Right lung (tissue), 10 donors: ENCODE measurements at places on chromosomes 4 and X.

DNA sequence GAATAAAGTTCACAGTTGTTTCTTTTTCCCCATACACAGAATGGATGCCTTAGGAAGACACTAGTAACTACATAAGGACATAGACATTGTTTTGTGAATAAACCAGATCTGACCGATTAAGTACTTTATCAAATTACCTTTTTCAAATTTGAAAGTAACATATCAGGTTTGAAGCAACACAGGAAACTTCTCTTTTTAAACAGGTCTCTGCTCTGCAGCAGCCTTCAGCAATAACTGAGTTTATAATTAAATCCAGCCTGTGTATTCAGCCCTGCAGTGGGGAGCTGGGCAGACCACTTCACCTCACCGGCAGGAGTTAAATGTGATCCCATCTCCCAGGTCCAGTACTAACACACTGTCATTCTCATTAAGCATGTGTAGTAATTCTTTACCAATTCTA, 68.3 kb upstream of the ATOH1 start:
- DNase-seq: no peak

DNA sequence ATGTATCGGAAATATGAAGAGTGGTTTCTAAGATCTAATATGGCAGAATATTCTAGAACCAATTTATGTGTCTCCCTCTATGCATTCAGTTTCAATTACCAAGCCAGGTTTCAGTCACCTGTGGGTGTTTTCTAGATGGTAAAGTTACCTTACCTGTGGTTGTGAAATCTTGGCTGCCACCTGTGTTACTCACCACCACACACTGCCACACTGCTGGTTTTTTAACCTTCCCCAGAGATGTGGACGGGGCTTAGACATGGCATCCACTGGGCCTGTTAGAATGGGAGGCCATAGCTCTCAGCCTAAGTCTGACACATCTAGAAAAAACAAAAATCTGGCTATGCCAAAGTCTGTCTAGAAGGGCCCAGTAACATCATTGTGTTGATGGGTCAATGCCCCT, 896.5 kb upstream of the PABPC4L start:
- no peak for DNase-seq

GRCh38 chr4:101252721-101253120, 94.6 kb downstream of the PPP3CA start:
- no peak for DNase-seq

DNA sequence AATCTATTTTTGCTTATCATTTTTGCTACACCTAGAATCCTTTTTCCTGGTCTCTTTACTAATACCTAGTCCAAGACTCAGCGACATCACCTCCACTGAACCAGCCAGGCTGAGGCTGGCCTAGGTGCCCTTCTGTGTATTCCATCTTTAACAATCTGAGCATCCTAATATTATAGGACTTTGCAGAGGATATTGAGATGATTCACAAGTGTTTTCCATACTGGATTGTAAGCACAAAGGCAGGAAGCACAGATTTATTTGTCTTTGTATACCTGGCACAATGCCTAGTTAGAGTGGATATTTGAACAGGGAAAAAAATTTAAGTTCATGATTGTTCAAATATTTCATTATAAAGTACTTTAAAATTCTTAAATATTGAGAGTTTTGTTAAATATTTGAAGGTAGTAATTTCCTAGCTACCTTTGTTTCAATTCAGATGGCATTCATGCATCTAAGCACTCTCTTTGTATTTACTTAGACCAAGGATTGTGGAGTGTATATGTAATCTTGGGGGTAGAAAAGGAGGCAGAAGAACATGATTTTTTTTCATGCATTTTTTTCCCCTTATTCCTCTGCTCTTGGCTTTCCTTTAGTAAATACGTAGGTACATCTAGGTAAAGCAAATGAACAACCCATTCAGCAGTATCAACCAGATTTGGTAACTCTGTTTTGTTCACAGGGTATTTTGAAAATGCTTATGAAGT, 18.4 kb downstream of the SMARCA5 start:
- no peak for DNase-seq

DNA sequence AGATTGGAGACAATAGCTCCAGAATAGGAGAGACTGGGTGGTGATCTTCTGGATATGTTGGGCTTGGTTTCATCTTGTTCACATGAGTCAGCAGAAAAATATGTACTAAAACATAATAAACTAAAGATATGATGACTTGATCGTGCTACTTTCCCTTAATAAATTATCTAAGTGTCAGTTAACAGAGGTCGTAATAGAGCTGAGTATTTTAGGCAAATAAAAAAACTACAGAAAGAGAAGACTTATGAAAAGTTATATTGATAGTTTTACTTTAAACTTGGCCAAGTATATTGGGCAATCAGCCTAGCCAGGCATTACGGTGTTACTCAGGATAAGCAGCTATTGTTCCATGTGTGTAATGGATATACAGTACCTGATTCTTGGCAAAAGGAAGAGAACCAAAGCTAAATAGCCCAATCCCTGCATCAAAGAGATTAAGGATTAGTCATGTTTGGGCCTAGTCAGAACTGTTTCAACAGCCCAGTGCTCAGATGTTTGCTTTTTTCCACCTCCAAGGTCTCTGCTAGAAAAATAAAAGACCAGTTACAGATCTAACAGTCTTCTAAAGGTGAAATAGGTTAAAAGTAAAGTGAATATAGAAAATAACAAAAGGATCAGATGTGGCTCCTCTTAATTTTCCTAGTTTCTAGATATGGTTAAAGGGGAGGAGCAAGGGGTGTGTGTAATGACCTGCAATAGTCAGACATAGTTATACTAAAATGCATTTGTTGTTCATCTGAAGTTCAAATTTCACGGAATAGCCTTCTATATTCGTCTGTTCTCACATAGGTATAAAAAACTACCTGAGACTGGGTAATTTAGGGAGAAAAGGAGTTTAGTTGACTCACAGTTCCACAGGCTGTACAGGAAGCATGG, 262.6 kb downstream of the ADGRL3 start:
- DNase-seq: no peak

GRCh38 chr4:140811429-140811828, 55.2 kb upstream of the TBC1D9 start:
- no peak for DNase-seq

DNA sequence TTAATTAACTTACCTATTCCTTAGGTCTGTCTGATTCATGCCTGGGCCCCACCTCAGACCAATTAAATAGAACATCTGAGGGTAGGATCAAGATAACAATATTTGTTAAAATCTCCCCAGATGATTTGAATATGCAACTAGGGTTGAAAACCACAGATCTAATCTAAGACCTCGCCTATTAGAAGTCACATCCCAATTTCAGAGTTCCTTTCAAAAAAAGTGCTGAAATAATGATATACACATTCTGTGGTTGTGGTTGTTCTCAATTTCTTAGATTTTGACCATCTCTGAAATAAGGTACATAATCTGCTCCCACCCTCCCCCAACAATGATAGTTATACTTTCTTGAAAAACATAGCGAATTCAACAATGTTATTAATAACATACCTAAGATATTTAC, 27.7 kb downstream of the NIPAL1 start:
- no peak for DNase-seq

DNA sequence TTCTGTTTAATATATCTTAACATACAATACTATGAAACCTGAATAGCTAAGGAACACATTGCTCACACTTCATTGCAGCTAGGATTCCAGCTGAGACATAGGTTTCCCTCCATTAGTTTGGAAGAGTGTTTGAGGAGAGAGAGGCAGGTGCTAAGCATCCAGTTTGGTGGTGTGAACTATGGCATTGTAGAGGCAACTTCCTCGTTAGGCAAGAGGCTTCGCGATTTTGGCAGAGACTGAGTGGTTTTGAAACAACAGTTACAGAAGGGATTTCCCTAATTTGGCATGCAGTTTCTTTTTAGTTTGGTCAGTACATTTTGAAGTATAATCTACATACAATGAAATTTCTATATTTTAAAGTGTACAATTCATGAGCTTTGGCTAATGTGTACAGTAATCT, 117.1 kb upstream of the BMP3 start:
- no peak for DNase-seq

DNA sequence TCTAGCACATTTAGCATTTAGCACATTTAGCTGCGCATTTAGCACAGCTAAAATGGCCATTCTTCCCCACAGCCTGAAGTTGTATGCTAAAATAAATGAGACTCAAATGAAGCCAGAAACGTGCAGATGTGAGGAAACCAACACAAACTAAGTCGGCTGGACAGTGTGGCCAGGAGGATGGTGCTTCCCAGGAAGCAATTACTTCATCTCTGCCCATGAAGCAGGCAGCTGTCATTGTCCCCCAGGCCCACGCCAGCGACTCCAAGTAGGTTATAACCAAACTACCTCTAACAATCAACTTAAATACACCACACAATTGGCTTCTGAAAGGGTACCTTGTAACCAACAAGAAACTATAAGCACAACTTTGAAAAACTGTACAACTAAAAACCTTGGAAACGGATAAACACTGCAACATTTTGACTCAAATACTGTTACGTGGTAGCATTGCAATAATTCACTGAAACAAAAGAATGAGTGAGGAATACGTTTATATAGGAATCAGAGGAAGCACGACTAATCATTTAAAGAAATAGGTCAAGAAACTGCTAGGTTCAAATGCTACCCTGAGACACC, 39.2 kb downstream of the AFAP1 start:
- no peak for DNase-seq

DNA sequence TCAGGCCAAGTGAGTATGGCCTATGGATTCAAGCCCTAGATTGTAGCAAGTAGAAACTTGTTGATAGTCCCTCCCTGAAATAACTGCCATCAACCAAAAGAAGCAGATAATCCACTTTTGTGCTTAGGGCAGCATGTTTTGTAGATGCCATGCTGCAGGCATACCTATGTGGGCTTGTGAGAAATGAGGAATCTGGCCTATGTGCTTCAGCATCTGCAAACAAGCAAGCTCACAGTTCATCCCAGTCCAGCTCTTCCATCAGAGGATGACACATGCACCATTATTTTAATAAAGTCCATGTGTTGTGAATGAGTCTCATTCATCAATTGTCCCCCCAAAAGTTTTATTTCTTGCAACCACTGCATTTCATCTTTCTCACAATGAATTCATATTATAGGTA, 421.9 kb upstream of the DIPK2B start:
- no peak for DNase-seq

GRCh38 chrX:49242545-49243066, 7.3 kb downstream of the CCDC22 start:
- no peak for DNase-seq

DNA sequence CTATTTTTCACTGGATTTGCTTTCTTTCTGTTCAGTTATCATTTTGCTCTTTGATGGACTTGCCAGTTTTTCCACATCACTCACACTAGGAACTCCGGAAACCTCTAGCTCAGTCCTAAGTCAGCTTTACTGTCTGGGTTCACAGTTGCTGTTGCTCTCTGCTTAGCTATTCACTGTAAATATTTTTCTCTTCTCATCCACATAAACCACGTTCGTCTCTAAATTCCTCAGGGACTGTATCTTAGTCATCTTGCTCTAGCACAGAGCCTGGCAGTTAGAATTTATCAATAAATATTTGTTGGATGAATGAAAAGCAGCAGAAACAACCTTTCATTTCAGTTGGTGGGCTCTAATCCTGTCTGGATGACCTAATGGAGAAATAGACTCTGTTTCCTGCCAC, 119.4 kb upstream of the DMD start:
- DNase-seq: no peak

- no peak for DNase-seq
Observed at GRCh38 chr4:2934077-2934812, 29.0 kb downstream of the NOP14 start.

GRCh38 chr4:38069271-38069760, 109.1 kb downstream of the PTTG2 start:
- DNase-seq: peak; percentile 58

DNA sequence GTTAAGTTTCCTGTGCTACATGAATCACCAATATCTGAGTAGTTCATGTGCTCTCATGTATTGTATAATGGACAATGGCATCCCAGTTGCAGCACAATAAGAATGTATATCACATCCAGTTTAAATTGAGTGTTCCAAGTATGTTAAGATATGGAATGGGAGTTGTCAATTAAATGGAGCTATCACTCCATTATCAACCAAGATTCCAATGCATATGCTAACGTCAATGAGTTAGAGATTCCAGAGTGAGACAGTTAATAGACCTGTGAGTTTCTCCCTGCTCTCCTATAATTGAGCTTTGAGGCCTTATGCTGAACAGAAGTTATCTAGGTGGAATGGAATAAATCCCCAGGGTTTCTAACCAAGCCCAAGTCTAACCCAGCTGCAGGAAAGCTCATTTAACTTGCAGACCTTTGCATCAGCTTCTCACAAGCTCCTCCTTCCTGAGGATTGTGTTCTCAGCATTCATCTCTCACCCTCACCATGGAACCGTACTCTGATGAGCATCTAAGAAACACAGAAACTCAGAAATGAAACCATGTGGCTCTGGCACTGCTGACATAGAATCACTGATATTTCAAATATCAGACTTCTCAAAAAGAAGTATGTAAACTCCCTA, 84.8 kb downstream of the TIGD2 start:
- DNase-seq: no peak

DNA sequence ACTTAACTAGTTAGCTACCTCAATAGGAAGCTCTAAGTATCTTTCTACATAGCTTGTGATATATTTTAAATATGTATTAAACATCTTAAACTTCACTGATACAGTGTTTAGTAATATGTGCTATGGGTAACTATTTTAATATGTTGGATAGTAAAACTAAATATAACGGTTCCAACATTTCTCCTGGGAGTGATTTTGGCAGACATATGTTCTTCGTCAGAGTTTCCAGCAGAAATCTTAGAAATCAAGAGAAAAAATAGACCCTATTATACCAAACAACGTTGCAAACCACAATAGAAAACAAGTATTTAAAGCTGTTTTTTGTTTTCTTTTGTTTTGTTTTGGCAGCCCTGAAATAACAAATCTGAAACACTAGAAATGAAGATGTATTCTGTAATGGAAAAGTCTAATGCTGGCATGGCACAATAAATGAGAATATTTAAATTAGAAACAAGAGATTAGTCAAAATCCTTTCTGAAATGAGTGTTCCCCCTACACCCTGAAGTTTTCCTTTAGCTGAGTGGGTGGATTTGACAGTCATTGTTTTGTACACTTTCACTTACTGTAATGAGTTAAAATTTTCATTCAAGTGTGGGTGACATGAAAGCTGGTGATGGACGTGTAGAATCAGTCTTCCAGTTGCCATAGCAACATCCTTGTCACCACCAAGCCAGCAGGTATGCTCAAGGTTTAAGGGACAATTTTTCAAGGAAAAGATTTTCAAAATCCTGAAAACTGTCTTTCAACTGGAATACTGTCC, 233.5 kb downstream of the SCFD2 start:
- no peak for DNase-seq

DNA sequence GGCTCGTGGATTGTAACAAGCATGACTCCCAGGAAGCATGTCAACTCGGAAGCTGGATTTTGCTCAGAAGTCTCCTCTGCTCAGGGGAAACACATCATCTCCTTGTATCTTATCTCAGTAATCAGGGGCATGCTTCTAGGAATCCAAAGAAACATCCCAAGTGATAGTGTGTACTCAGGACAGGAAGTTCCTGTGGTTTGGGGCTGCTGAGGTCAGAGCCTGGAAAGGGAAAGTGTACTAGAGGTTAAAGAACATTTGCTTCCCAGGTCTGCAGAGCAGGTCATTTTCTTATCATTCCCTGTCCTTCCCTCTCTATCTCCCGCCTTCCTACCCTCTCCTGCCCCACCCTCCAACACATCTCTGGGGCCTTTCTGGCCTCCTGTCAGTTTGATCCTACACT, 38.8 kb downstream of the SLC34A2 start:
- no peak for DNase-seq
